ENCODE measurements at places on chromosomes 7 and 10. TPM values are rescaled to one million over a fixed set of nuclear protein-coding genes. Genes with fewer than 3 reads are reported as not detected.

GRCh38 chr7:33798686-33799325 is 106.5 kb upstream of the BMPER start:
- no peak for DNase-seq

Gene NKX2-3
- polyA plus RNA-seq = not detected

DNA sequence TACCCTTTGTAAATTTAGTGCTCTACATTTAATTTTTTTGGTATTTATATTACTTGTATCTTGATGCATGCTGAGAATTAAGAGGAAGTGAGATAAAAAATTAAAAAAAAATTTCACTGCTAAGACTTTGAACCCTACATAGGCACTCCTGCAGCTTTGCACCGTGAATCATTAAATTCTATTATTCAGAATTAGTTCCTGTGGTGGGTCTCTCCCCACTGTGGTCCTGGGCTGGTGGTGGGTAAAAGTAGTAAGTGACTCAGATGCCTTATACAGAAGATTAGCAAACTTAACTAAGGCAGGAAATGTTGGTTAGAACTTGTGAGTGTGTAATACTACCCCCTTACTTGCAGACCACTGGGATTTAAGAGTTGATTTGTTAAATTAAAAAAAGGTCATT is 72.6 kb downstream of the AP3M1 start:
- peak; percentile 41 for DNase-seq

GRCh38 chr10:76970711-76971519 is 666.7 kb downstream of the KCNMA1 start:
- DNase-seq = no peak

DNA sequence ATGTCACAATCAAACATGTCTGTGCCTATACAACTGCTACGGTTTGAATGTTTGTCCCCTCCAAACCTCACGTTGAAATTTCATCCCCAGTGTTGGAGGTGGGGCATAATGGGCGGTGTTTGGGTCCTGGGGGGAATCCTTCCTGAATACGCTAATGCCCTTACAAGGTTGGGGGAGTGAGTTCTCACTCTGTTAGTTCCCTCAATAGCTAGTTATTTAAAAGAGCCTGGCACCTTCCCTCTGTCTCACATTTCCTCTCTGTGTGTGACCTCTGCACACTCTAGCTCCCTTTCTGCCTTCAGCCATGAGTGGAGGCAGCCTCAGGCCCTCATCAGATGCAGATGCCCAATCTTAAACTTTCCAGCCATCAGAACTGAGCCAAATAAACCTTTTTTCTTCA is 129.5 kb downstream of the GRM8 start:
- DNase-seq = no peak
